ENCODE measurements at places on chromosomes 3 and 15.

- DNase-seq = no peak
Observed at GRCh38 chr3:64945171-64945729, 257.4 kb upstream of the ADAMTS9 start.

DNA sequence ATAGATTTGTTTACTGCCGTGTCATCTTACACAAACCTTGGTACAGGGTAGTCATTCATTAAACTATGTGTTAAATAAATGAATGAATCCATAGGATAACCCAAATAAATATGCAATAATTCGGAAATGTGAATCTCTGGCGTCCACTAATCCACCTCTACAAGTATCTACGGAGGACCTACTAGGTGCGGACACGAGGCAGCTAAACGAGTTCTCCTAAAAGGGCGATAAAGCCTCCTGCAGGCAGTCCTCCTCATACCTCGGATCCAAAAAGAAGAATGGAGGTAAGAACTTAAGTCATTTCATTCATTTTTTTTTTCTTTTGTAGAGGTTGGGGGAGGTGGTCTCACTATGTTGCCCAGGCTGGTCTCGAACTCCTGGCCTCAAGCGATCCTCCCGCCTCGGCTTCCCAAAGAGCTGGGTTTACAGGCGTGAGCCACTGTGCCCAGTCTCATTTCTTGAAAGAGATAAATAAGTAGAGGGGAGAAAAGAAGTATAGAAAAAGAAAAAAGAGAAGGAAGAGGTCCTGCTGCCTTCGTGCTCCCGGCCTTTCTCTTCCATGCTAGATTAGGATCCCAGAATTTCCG, 706 bp upstream of the RPL35A start:
- no peak for DNase-seq

GRCh38 chr3:56633181-56633580, 49.9 kb downstream of the TASOR start:
- DNase-seq = no peak

DNA sequence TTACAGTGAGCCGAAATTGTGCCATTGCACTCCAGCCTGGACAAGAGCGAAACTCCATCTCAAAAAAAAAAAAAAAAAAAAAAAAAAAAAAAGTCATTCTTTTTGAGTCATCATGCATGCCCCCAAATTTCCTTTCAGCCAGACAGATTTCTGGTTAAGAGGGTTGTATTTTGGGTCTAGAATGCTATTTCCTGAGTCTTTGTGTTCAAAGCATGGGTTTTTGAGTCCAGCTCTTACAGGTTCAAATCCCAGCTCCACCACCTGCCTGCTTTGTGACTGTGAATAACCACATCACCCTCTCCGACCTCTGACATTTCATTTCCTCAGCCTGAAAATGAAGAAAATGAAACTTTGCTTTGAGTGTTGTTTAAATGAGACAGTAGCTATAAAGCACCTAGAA, 9.3 kb upstream of the C15orf61 start:
- no peak for DNase-seq

GRCh38 chr3:50210510-50211367, 5.7 kb downstream of the SLC38A3 start:
- no peak for DNase-seq

GRCh38 chr3:138127636-138128365, 4.4 kb downstream of the A4GNT start:
- no peak for DNase-seq

GRCh38 chr3:27224197-27224596, 145.0 kb downstream of the NEK10 start:
- DNase-seq = no peak

DNA sequence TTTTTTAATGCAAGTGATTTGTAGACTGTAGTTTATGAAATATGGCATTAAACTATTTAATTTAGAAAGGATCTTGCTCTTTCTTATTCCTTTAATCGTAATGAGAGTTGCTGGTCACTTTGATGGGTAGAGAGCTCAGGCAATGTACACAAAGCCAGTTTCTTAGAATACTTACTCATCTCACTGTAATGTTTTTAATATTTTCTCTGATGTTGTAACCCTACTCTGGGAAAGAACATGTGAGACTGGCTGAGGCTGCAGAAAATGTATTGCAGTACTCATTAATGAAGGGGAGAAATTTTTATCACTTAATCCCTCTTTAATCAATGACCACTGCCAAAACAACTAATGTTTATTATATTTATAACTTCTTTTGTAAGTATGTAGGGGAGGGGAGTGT, 479.4 kb upstream of the KCNMB2 start:
- DNase-seq = no peak

Data from T-helper 1 cell (primary cell).